Sigmoid colon (tissue), 7 donors: ENCODE measurements at places on chromosomes 7 and 10. TPM values are rescaled to one million over a fixed set of nuclear protein-coding genes. Genes with fewer than 3 reads are reported as not detected.

SFTPA1 gene
- not detected for total RNA-seq

- no peaks in the 10 kb centered on the region for H3K4me1 ChIP-seq
- H3K4me3 ChIP-seq: no peak overlapping the region
- no peaks in the 10 kb centered on the region for H3K36me3 ChIP-seq
- H3K27me3 ChIP-seq: no peaks in the 10 kb centered on the region
- DNase-seq: no peak
These were observed 1206.1 kb upstream of the CELF2 start for GRCh38 chr10:9811601-9812000.

CEP55 gene
- not detected for total RNA-seq

DNA sequence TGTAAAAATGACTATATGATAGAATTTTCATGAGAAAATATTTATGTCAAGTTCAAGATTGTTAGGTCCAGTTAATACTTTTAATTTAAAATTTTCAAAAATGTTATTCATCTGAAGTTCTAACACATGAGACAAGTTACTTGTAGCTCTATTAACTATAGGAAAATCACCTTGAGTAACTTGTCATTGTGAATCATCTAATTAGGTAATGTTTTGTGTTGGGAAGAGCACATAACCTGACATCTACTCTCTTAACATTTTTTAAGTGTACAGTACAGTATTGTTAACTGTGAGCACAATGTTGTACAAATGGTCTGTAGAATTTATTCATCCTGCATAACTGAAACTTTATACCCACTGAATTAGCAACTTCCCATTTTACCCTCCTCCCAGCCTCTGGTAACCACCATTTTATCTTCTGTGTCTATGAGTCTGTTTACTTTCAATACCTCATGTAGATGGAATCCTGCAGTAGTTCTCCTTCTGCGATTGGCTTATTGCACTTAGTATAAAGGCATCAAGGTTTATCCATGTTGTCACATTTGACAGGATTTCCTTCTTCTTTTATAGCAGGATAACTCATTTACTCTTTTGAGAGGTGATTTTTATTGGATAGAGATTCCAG lies 54.6 kb downstream of the ARL4A start:
- H3K4me3 ChIP-seq: no peak overlapping the region
- DNase-seq: no peak
- H3K27ac ChIP-seq: no peak overlapping the region
- no peaks in the 10 kb centered on the region for H3K4me1 ChIP-seq

CYP2C19 gene
- not detected for total RNA-seq
